ENCODE measurements at places on chromosomes 2 and 18.

- DNase-seq = no peak
Measured at GRCh38 chr2:172962824-172963223, 112.8 kb upstream of the MAP3K20 start.

GRCh38 chr2:172712251-172712650 lies 23.4 kb upstream of the RAPGEF4 start:
- DNase-seq = no peak

GRCh38 chr18:21270453-21270852 lies 28.4 kb downstream of the GREB1L start:
- DNase-seq = no peak

DNA sequence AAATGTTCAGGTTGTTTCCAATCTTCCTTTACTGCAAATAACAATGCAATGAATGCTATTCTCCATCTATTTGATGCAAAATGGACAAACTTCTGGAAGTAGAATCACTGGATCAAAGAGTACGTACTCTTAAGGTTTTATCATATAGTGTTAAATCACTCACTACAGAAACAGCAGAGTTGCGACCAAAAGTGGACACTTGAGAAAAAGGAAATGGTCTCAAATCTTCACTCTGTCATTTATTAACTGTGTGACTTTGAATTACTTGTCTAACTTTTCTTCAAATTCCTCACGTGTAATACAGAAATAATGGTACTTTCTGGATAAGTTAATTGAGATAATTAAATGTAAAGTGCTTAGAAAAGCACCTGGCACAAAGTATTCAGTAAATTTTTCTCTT lies 78.1 kb downstream of the CERKL start:
- no peak for DNase-seq

GRCh38 chr18:10230072-10230471 lies 224.4 kb upstream of the APCDD1 start:
- peak; percentile 32 for DNase-seq

DNA sequence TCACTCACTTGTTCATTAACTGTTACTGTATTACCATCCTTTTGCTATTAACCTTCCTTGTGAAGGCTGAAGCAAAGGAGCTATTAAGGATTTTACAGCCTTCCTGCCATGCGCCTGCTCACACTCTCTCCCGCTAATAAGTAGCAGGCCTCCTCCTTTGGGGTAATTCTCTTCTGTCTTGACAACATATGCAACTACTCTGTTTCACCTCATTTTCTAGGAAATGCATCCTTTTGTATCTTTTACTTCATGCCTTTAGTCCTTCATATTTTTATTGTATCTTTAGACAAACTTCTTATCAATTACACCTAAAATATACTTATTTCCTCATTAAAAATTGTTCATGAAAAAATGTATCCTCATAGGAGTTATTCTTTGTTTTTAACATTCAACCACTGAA lies 434.9 kb upstream of the LYPD1 start:
- no peak for DNase-seq

- DNase-seq = peak; percentile 75
Measured at GRCh38 chr18:27843783-27844777, 332.9 kb downstream of the CDH2 start.

GRCh38 chr2:134758633-134759032 lies 39.8 kb upstream of the TMEM163 start:
- no peak for DNase-seq

GRCh38 chr2:5173876-5174535 lies 518.2 kb upstream of the SOX11 start:
- no peak for DNase-seq

- no peak for DNase-seq
Measured at GRCh38 chr2:24863641-24864040, 56.4 kb downstream of the ADCY3 start.

GRCh38 chr2:239259173-239259572 lies 141.6 kb downstream of the HDAC4 start:
- DNase-seq = no peak

- no peak for DNase-seq
Measured at GRCh38 chr2:137156221-137156844, 391.0 kb downstream of the THSD7B start.

- DNase-seq = no peak
Measured at GRCh38 chr2:216133397-216133796, 24.2 kb downstream of the XRCC5 start.

DNA sequence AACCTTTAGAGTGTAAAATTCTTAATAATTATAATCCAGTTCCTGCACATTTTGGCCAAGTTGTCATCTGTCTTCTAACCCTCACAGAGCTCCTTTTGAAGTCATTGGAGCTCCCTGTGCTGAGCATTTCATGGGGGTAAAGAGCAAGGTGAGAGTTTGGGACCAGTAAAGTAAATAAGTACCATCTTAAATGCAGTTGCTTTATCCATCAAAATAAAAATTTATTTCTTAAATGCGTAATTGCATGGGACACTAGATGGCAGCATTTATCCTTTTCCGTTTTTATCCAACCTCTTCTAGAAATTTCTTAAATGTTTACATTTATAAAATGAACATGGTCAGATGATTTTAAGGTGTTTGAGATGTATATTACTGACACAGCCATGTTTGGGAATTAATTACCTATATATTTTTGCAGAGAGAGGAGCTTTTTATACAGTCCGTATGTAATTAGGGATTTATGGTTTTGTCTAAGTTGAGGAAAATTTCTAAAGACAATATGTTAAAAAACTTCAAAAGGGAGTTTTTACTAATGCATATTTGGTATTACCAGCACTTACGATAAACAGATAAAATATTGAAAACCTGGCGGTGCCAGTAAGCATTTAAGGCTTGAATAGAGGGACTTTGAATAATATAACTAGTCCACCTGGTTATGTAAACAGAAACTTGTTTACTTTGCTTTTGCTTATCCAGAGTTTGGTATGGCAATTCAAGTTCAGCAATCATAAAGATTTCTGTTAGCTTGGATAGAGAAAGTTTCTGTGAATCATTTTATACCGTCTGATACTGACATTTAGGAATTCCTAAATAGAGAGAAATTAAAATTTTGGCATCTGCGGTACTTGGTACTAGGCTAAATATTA lies 54.5 kb downstream of the ACSL3 start:
- DNase-seq = no peak

GRCh38 chr2:102498414-102498813 lies 25.4 kb downstream of the SLC9A4 start:
- no peak for DNase-seq

DNA sequence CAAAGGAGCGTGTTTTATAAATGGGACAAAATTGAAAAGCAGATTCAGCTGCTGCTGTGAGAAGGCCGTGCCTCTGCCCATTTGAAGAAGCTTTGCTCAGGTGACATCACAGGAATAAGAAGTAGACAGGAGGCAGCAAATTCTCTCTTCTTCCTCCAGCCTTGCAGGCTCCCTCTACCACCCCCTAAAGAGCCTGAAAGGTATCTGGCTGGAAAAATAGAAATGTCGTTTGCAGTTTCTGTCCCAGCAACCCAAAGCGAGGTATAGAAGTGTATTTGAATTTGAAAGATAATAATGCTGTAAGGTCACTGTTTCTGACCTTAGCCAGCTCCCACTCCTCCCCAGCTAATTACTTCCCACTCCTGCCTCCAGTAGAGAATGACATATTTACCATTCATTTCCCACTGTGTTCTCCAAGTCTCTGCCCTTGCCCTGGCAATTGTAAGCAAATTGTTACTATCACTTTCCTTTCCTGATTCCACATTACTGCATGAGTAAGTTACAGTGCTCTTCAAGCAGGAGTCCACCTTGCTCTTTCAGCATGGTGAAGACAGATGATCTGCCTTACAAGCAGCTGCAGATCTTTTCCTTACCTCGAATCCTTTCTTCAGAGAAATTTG lies 56.8 kb upstream of the RASGRP3 start:
- no peak for DNase-seq

DNA sequence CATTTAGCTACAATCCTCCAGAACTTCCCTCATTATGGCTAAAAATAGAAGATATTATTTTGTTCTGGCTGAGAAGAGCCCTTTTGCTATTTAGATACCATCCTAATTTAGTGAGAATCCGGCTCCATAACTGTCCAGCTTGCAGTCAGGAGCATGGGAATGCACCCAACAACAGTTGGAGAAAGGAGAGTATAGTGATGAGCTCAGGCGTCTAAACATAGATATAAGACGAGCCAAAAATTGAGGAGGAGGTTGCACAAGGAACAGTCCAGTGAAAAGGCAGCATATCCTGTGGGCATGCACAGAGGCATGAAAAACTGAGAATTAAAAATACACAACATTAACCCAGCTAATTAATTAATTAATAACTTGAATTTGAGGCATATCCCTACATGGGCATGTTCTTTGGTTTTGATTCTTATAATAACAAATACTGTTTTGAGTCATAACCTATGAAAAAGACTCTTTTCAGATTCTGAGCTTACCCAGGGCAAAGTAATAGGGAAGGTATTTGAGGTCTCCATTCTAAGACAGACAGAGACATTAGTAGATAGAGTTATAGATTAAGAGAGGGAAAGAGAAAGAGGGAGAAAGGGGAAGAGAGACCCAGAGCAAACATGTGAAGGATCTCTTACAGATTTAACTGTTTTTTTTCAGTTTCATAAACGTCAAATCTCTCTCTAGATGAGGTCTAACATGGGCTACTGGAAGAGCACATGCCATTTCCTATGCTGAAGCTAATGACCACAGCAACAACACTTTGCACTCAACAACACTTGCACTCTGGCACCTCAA lies 311.2 kb downstream of the OSR1 start:
- no peak for DNase-seq

DNA sequence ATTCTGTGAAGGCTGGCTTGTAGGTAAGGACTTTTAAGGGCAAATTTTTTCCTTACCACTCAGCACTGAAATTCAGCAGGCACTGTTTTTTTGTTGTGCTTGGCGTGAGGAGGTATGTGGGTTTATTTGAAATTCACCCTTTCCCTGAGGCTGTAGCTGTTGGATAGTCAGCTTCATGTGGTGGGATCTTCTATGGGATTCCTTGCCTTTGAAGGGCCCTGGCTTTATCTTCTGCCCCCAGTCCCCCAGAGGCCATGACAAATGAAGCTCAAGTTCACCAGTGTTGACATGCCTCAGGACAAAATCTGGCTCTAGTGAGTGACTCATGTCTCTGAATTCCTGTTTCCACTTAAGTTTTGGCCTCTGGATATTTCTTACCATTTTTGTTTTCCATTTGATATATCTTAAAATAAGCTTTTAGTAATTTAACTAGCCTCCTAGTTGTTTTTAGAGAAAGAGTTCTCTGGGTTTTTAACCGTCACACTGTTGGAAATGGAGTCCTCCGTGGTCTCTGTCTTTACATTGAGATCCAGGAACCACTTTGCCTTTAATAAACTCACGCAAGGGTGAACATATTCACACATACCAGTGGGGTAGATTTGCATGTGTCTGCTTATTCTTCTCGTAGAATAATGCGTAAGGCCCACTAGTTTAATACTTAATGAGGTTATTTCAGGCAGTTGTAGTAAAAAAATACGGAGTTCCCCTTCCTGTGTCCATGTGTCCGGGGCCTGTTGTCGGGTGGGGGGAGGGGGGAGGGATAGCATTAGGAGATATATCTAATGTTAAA lies 211.1 kb upstream of the FAM98A start:
- DNase-seq = no peak

DNA sequence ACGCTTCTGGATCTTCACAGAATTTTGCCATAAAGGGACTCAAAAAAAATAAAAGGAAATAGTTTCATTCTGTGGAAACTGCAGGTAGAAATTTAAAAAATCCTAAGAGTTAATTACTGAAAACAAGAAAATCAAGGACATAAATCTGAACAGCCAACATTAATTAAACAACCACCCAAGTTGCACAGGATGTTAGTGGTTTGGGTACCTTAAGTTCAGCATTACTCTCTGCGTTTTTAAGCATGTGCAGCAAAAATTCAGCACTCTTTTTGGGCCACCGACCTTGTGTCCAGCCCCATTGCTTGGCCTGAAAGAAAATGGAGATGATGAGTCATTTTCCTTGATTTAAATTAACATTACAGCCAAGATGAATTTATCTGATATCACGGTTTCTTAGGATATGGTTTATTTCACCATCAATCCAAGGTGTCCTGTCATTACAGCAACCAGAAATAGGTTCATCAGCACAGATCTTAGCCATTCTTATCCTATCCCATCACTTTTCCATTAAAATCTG lies 3.3 kb upstream of the C18orf32 start:
- DNase-seq = no peak

DNA sequence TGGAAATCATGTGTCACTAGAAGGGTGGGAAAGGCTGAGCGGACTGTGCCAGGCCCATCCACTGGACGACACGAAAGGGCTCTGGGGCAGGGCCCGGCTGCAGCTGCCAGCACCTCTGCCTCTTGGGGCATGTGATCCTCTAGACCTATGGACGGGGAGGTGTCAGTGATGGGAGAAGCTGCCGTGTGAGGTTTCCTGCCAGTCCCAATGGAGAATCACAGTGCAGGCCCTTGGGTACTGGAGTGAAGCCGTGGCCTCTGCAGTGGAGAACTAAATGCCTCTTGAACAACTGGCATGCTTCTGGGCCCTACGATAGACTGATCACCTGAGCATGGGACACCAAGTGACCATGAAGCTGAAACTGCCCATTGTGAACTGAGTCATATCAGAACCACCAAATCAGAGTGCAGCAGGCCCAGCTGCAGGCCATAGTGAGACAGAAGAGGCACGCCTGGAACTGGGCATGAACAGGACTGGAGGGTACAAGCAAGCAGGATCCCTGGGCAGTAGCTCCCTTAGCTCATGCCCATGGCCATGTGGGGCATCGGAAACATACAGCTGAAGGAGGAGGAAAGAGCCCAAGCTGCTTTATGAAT lies 18.8 kb upstream of the RHOB start:
- DNase-seq = no peak

GRCh38 chr2:186522450-186522849 lies 36.4 kb downstream of the ZC3H15 start:
- no peak for DNase-seq

DNA sequence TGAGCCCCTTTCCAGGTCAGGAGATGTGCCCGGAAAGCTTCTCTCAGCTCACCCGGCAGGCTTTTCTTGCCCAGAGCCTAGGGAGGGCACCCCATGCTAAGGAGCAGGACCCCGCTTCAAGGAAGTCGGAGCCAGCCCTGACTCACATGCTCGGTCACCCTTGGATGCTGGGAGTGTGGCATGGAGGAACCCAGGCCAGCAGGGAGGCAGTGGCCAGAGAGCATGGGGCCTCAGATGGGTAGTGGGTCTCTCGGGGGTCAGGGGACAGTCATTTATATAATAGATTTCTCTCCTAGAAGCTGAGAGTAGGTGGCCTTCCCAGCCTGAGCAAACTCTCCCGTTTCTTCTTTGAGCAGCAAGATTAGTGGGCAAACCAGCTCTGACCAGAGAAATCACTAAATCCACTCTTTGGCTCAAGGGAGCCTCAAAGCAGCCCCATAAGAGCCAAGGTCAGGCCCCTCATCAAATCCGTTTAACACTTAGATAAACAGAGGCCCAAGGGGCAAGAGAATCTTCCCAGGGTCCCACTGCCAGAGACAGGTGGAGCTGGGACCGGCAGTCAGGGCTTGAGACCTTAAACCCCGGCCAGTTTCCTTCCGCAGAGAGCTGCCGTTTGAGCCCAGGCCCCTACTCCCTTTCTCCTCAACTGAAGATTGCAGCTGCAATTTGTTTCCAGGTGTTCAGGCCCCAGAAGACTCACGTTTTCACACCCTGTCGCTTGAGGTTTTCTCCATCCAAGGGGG lies 113.1 kb downstream of the CYP26B1 start:
- no peak for DNase-seq

- DNase-seq = no peak
Measured at GRCh38 chr18:78144669-78145068, 834.9 kb upstream of the SALL3 start.

Measured in non-pigmented ciliary epithelial cell (primary cell).